ENCODE measurements at places on chromosomes 6 and 20.

GRCh38 chr6:3109761-3110160 lies 8.8 kb upstream of the BPHL start:
- no peak for DNase-seq

DNA sequence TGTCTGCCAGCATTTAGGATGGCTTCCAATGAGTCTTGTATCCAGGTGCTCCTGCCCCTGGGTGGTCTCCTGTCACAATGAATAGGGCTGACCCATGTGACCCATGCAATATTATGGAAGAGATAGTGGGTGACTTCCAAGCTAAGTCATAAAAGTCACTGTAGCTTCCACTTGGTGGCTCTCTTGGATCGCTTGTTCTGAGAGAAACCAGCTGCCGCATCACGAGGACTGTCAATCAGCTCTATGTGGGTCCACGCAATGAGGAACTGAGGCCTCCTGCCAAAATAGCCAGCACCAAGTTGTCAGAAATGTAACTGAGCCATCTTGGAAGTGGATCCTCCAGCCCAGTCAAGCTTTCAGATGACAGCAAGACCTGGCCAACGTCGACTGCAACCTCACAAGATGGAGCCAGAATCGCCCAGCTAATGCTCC lies 14.9 kb upstream of the MATN4 start:
- DNase-seq: peak; percentile 51

DNA sequence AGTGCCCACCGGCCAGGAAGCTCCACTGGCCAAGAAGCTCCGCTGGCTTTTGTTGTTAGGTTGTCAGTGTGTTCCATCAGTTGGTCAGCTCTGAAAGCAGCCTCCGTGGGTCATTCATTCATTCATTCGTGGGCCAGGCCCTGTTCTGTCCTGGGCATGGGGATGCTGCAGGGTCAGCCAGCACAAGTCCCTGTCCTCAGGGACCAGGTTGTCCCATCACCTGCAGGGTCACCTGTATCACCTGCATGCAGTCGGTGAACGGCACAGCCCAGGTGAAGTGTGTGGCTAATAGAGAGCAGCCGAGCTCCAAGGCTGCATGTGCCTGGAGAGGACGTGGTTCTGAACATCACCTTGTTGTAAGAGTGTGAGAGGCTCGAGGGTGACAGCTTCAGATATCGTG lies 403.5 kb downstream of the CDH4 start:
- DNase-seq: no peak

DNA sequence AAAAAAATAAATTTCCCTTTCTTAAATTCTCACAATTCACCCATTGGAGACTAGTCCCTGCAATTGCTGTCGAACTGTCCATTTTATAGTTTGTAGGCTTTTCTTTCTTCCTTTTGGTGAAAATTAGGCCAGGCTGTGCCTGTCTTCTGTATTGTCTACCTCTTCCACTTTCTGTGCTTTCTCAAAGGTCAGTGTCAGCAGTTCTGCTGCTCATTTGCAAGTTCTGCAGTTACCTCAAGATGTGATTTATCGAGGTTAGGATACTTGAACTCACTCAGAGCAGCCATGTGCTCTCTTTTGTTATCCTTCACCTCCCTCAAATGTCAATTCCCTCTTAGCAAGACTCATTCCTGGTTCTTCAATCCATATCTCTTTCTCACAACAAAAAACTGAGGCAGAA lies 179.1 kb downstream of the SLC35F1 start:
- DNase-seq: no peak

DNA sequence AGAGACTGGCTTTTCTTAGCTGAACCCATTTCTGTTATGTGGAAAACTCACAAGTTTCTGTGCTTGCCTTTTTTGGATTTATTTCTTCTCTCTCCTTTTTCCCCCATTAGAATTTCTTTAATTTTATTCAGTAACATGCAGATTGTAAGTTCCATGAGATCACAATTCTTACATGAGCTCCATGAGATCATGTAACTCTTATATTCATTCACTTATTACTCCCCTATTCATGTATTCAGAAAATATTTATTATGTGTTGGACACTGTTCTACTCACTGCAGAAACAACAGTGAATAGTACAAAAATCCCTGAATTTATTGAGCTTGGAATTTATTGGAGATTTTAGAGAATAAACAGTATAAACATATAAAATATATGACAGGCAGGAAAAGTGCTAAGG lies 105.8 kb downstream of the INSM1 start:
- no peak for DNase-seq

DNA sequence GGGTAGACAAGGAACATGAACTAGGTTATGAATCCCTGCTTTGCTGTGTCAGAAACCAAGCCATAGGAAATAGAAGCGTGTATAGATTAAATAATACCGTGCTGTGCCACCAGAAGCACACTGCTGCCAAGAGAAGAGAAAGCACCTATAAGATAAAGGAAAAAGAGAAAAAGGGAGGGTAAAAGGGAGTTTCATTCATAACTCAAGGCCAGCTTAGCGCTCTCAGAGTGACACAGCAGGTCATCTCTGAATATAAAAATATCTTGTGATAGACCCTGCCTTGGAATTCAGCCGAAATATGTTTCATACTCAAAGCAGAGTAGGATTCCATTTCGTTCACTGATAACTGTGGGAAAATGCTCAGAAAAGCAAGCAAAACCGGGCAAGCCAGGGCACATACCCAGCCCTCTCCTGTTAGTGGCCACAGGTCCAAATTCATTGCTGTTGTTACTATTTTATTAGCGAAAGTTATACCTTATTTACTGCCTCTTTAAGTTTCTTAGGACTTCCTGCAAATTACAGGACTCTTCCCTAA lies 8.7 kb downstream of the JAG1 start:
- DNase-seq: no peak

DNA sequence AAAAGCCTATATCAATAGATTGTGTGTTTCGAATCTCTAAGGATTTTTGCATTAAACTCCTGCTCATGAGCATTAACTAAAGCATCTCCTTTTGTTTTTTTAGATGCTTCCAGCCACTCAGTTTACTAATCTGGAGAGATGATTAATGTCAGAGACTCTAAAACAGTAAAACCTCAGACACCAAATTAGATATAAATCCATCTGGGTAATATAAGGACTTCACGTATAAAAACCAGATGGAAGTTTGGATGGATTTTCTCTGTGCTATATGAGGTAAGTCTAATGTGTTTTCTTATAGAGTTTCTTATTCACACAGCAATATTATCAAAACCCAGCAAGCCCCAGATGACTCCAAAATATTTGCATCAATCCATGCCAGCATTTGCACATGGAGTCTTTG lies 137.2 kb downstream of the SYNE1 start:
- DNase-seq: peak; percentile 69
